ENCODE measurements at places on chromosomes 13 and 19.

DNA sequence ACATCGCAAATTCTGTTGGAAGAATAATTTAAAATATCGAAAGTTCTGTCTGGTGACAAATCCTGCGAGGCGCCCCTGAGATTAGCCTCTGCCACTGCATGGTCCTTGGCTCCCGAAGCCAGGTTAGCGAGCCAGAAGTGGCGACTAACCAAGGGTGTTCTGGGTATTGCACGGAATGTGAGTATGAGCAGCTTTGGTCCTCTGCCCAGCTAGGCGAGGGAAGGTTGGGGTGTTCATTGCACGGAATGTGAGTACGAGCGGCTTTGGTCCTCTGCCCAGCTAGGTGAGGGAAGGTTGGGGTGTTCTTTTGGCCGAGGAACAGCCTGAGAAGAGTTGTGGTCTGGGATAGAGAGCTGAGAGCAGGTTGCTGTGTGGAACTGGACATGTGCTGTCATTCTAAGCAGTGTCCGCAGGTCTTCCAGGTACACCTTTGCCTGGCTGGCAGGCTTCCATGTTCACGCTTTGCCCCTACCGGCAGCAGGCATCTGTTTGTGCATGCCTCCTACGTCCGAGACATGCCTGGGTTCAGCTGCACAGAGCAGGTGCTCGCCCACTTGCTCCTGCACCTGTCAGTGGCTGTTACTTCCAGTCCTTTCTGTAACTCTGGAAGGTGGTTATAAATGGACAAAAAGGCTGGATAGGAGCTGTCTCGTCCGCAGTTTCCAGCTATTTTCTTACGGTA is 18.3 kb upstream of the TEX29 start:
- DNase-seq: peak; percentile 98

GRCh38 chr19:13190781-13191540 is 40.8 kb downstream of the IER2 start:
- DNase-seq: no peak

DNA sequence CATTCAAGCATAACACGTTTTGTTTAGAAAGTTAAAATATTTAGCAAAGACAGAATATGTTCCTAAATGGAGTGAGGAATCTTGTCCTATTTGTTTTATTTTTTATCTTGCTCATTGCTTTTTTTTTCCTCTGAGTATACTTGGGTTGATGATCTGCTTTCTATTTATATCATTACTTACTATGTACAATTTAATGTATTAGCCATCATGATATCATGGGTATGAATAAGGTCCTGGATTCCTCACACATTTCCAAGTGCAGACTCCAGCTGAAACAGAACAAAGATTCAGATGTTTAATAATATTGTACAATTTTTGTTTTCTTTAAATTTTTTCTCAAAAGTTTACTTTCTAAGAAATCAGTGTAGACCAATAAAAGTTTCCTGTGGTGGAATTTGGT is 388.2 kb downstream of the GPC6 start:
- no peak for DNase-seq

- DNase-seq: no peak
Measured at GRCh38 chr13:101515504-101515903, 63.0 kb downstream of the ITGBL1 start.

DNA sequence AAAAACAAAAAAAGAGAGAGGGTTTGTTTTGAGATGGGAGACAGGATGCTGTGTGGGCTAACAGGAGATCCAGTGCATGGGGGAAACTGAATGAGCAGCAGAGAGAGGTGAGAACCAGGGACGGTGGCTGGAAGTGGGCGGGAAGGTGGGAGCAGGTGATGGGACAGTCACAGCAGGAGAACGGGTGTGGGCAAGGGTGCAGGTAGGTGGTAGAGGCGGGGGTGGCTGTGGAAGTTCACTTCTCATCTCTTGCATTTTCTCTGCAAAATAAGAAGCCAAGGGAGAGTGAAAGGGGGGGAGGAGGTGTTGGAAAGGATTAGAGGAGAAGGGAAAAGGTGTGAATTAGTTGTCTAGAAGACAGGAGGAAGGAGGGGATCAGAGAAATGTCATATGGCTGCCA is 21.9 kb downstream of the FBXO17 start:
- no peak for DNase-seq

- DNase-seq: no peak
Measured at GRCh38 chr13:110825516-110825915, 89.4 kb downstream of the ANKRD10 start.

GRCh38 chr19:56917998-56918397 is 77.5 kb upstream of the PEG3 start:
- DNase-seq: no peak

DNA sequence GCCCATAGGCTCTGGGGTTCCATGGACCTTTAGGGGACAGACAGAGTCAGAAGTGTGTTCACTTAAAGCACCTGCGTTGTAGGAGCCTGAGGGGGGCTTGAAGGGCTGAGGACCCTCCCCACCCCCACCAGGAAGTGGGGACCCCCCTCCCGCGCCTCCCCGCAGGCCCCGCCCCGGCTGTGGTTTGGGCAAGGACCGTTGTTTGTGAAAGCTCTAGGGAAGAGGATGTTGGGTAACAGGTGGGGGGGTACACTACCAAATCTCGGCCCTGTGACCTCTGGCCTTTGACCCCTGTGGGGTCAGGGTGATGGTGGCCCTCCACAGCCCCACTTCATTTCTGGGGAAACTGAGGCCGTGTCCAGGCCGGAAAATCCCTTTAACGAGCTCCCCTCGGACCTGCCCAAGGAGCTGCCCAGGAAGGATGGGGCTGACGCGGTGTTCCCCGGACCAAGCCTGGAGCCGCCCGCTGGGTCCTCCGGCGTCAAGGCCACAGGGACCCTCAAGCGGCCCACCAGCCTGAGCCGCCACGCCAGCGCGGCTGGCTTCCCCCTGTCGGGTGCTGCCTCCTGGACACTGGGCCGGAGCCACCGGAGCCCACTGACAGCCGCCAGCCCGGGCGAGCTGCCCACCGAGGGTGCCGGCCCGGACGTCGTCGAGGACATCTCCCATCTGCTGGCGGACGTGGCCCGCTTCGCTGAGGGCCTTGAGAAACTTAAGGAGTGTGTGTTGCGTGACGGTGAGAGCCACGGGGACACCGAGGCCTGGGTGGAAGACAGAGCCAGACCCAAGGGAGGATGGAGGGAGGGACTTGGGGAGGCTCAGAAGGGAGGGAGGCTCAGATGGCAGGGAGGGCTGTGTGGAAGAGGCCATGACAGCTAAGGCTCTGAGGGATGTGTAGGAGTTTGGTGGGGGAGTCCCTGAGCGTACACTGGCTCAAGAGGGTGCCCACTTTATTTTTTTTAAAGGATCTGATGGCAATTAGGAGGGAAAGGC is 1.3 kb downstream of the ARHGAP45 start:
- no peak for DNase-seq

DNA sequence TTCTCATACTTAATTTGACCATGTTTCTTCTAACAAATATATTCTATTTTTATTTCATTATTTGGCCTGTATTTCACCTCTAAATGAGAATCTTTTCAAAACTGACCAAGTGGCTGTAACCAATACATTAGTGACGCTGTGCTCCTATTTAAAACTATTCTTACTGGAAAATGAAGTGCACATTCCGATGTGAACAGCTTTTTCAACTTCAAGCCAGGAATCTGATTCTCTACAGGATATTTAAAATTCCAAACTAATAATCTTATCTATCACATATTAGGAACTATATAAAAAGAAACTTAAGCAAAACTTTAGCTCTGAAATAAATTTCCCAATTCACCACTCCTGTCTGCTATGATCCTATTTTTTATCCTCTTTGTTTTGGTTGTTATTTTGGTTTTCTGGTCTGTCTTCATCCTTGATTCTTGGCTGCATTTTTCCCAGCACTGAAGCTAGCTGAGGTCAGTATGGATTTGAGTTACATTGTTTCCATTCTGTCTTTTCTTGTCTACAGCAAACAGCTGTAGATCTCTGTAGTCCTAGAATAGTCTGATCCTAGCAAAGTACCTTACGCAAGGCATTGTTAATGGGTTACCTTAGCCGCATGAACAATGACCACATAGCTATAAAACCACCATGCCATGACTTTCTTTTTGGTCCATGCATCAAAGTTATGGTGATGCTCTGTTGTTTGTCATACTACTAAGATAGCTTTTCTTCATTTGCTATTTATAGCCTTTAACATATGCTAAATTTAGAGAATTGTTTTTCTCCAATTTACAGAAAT is 748.6 kb upstream of the SPRY2 start:
- DNase-seq: no peak

DNA sequence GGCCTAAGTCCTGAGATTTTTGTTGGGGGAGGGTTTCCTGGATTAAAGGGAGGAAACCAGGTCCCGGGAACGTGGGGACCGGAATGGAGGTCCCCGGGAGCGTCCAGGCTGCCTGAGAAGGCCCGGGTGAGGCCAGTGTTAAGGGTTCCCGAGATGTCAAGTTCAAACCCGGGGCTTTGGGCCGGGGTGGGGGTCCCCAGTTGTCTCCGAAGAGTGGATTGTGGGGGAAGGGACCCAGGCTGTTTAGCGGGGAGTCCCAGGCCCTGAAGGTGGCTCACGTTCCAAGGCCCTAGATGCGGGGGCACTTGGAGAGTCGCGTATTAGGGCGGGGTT is 262 bp downstream of the COX7A1 start:
- no peak for DNase-seq

DNA sequence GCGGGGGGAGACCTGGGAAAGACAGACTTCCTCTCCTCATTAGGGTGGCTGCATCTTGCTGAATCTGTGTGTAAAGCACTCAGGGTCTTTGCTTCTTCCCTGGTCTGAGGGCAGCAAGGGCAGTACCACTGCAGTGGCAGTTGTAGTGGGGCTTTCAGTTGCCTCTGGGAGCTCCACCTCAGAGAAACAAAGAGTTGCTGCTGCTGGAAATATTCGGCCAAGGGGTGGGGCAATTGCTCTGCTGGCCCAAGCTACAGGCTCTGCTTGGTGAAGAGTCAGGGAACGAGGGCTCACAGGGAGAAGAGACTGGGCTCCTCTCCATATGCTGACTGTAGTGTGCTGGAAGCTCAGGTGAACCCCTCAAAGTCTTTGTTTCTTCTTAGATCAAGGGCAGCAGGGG is 52.5 kb downstream of the POSTN start:
- DNase-seq: no peak

DNA sequence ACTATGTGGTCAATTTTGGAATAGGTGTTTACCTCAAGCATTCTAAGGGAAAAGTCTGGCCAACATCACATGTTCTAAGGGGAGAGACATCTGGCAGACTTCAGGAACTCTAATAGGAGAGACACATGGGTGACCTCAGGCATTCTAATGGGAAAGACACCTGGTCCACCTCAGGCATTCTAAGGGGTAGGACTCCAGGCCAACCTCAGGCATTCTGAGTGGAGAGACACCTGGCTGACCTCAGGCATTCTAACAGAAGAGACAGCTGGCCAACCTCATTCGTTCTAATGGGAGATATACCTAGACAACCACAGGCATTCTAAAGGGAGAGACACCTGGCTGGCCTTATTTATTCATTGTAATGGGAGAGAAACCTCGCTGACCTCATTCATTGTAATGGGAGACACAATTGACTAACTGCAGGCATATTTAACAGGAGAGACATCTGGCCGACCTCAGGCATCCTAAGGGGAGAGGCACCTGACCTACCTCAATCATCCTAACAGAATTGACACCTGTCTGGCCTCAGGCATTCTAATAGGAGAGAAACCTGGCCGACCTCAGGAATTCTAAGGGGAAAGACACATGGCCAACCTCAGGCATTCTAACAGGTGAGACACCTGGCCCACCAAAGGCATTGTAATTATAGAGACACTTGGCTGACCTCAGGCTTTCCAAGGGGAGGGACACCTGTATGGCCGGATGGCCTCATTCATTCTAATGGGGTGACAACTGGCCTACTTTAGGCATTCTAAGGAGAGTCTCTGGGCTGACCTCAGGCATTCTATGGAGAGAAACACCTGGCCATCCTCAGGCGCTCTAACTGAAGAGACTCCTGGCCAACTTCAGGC is 1346.8 kb downstream of the UQCRFS1 start:
- no peak for DNase-seq

- no peak for DNase-seq
Measured at GRCh38 chr19:1318678-1319471, 33.2 kb downstream of the EFNA2 start.

DNA sequence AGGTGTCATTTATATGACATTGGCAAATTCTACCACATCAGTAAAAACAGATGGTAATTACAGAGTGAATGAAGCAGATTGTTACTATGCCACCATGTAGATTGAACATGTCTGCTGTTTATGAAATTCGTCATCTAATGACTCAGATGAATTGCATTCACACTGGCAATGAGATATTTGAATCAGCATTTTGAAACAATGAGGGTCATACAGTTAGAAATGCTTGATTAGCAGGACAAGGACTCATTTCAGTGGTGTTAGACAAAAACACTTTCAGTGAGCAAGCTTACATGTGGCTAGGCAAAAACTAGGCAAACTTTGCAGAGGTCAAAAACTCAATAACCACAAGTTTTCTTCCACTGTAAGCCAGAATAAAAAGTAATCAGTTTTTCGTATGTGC is 1165.0 kb downstream of the SLITRK1 start:
- no peak for DNase-seq

- DNase-seq: no peak
Measured at GRCh38 chr13:21318891-21319532, 140.1 kb downstream of the ZDHHC20 start.

DNA sequence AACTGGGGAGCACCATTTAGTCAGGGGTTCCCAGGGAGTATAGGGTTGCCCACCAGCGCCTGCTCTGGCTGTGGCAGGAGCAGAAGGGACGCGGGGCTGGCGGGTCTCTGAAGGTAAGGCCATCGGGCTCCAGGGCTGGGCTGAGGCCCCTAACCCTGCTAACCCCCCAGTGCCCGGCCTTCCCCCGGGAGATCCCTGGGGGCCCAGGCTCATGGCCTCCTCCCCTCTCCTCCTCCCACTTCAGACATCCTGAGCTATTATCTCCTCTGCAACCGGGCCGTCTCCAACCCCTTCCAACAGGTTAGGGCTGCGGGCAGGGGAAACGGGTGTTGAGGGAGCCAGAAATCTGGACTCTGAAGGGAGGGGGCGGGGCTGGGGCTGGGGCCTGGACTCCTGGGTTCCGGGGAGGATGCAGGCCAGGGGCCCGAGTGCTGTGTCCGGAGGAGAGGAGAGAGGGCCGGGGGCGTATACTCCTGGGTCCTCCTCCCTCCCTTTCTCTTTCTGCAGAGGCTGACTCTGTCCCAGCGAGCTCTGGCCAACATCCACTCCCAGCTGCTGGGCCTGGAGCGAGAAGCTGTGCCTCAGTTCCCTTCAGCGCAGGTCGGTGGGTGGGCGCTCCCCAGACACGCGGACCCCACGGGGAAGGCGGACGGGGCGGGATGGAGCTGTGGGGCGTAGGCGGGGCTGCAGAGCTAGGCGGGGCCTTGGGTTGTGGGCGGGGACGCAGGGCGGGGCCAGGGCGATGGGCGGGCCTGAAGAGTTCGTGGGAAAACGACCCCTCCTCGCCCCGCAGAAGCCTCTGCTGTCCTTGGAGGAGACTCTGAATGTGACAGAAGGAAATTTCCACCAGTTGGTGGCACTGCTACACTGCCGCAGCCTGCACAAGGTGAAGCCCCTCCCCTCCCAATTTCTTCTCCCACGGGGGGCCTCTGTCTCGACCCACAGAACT is 15.3 kb downstream of the TTYH1 start:
- DNase-seq: no peak
